Fibroblast of villous mesenchyme (primary cell): ENCODE measurements at places on chromosomes 5 and 9. TPM values are rescaled to one million over a fixed set of nuclear protein-coding genes. Genes with fewer than 3 reads are reported as not detected.
A peak's percentile ranks its signal among the peaks of the same experiment; 100 is the strongest.

DNA sequence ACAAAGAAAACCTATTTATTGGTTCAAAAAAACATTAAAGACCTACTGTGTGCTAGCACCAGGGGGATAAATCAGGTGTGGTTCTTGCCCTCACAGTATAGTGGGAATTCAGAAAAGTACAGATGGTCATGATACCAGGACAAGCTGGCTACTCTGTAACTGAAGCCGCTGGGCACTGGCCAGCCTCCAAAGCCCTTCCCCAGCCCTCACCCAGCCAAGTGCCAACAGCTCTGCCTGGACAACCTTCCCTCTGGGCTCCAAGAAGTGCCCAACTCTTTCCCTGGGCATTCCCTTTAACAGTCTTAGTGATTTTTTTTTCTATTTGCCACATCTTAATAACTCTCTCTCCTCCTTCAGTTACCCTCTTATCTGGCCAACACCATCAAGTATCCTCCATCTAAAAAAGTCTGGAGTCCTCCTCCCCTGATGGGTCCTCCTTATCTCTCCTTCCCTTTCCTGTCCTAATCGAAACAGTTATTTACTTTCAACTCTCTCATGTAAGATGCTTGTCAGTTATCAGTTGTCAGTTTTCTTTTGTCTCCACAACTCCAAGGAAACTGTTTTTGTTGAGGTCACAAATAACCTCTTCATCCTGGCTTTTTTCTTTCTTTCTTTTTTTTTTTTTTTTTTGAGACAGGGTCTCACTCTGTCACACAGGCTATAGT lies 13.3 kb upstream of the SEPTIN8 start:
- DNase-seq: no peak

DNA sequence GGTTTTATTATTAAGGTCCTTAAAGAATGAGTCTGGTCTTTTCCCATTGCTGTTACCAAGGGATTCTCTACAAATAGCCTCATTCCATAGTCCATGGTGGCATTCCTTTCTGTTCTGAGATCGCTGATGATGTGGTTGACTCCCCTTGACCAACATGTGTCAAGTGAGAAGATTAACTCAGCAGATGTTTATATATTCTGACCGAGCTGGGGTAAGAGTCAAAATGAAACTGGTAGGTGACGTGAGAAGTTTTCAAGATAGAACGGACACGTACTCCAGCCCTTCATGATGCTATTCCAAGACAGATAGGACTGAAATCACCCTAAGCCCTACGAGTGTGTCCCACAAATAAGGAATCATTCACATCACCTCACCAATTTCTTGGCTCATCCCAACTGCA lies 155.5 kb upstream of the WWC1 start:
- DNase-seq: no peak

DNA sequence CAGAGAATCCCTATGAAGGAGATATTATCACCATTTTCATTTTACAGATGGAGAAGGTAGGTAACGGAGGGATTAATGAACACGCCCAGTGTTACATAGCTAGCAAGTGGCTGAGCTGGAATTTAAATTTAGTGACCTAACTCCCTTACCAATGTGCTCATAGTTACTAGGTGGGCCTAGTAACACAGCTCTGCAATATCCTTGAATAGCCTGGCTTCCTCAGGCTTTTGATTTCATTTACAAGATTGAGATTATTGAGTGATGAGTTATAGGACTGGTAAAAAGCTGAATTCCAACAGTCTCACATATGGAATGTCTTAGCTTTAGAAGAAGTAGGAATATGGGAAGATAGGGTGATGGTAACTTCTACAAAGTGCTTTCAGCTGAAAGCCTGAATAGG lies 336.3 kb upstream of the KIF2A start:
- no peak for DNase-seq

DNA sequence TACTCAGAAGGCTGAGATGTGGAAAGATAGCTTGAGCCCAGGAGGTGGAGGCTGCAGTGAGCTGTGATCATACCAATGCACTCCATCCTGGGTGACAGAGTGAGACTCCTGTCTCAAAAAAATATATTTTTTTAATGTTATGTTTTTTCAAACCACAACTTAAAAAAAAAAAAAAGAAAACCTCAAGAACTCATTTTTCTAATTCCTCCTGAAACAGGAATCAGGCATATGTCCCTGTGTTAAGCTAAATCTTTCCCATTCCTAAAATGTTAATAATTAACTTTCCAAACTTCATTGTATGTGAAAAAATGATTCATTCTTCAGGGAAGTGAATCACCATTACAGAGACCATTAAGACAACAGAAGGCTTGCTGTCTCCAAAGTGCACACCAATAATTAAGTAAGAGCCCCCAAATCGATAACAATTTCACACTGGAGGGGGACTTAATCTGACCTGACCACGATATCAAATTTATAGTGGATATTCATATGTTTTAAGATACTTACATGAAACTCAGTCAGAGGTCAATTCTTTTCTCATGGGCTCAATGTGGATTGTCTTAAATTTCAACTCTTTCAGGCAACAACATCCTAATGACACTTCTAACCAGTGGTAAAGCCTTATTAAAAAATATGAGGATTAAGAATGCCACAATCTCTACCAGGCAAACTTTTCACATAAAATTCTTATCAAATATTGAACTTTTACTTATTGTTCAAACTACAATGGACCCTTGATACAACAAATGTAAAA lies 5.2 kb downstream of the CEMIP2 start:
- peak; percentile 39 for DNase-seq

- DNase-seq: no peak
Measured at GRCh38 chr5:175544108-175544511, 65.8 kb downstream of the SFXN1 start.

DNA sequence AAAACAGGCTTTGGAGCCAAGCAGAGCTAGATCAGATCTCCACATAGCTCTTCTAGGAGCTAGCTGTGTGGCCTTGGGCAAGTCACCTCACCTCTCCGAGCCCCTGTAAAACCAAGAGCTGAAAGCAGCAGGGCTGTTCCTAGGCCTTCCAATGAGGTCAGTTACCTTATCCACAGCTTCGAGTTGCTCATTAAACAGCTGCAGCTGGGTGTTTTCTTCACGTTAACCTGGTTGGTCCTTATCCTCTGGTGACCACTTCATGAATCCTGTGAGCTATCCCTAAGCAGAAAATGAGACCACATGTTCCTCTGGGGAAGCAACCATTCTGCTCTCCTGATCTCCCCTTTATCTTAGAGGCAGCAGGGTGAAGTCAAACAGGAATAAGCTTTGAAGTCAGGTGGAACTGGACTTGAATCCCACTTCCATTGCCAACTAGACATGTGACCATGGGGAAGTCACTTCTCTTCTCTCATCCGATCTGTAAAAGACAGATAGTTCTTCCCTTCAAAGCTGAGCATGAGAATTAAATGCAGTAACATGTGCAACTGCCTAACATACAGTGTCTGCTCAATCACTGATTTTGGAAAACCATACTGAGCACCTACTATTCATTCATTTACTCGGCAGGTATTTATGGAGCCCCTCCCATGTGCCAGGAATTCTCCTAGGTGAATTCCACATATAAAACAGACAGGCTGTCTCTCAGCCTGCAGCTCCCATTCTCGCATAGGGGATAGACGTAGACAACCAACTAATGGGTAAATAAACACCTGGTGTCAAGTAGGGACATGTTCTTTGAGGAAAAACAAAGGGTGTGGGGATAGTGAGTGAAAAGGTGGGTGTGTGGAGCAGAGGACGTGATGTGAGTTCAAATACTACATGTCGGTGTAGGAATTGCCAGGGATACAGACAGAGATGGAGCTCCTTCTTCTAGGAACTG lies 111.7 kb upstream of the BOD1 start:
- DNase-seq: no peak

GRCh38 chr5:41748631-41749030 lies 121.6 kb downstream of the OXCT1 start:
- no peak for DNase-seq

GRCh38 chr9:13443346-13444244 lies 164.1 kb upstream of the MPDZ start:
- no peak for DNase-seq

DNA sequence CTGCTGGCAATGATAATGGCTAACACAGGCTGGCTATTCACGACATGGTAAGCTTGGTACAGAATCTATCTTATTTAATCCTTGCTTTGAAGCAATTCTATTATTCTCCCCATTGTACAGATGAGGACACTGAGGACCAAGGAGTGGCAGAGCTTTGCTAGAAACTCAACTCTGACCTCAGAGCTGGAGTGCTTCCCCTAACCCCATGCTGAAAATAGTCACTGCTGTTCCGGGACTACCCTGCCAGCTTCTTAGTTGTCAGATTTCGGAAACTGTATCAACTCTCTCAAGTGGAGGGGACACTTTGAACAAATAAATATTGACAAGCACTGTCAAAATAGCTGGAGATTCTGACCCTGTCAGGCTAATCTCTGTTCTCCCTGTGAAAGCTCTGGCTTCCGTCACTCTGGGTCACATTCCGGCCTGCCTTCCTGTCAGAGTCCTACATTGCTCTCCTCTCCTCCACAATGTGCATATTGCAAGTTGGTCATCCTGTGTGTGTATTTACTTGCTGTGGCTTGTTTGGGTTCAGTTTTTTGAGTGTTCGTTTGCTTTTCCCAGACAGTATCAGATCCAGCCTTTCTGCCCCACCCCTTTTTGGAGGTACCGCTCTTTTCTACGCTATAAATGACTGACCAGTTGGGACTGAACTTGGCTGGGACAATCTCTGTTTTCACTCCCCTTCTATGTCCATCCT lies 134.3 kb upstream of the MAP1B start:
- no peak for DNase-seq

GRCh38 chr5:149079883-149080282 lies 17.0 kb upstream of the SH3TC2 start:
- DNase-seq: peak; percentile 66

- DNase-seq: no peak
Measured at GRCh38 chr5:131064669-131065371, 100.2 kb downstream of the HINT1 start.

DNA sequence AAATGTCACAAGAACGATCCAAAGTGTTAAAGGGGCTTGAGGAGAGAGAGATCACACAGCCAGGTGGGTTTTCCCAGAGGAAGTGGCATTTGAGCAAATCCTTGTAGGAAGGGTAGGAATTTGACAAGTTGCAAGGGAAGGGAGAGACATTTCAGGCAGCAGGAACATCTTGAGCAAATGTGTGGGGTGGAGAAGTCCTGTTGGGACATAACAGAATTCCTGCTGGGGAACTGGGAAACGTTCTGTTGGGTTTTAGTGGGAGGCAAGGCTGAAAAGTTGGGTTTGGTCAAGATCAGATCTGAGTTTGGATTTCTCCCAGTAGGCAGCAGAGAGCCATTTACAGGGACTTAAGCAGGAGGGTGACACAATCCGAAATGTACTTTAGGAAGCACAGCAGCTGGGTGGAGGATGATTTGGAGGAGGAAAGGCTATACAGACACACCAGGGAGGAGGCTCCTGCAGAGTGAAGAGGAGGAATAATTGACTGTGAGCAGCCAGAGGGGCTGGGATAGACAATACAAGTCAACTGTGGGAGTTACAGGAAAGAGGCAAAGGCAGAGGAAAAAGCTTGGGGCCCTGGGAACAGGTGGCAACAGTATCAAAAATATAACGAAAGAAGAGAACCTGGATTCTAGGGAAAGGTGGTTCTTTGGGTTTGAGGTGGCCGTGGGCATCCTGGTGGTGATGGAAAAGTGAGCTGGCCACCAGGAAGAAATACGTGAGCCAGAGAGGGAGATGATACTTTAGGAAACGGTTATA lies 3.1 kb upstream of the ZSWIM6 start:
- DNase-seq: peak; percentile 36

GRCh38 chr5:135032999-135033861 lies 798 bp downstream of the PITX1 start:
- DNase-seq: peak; percentile 56

DNA sequence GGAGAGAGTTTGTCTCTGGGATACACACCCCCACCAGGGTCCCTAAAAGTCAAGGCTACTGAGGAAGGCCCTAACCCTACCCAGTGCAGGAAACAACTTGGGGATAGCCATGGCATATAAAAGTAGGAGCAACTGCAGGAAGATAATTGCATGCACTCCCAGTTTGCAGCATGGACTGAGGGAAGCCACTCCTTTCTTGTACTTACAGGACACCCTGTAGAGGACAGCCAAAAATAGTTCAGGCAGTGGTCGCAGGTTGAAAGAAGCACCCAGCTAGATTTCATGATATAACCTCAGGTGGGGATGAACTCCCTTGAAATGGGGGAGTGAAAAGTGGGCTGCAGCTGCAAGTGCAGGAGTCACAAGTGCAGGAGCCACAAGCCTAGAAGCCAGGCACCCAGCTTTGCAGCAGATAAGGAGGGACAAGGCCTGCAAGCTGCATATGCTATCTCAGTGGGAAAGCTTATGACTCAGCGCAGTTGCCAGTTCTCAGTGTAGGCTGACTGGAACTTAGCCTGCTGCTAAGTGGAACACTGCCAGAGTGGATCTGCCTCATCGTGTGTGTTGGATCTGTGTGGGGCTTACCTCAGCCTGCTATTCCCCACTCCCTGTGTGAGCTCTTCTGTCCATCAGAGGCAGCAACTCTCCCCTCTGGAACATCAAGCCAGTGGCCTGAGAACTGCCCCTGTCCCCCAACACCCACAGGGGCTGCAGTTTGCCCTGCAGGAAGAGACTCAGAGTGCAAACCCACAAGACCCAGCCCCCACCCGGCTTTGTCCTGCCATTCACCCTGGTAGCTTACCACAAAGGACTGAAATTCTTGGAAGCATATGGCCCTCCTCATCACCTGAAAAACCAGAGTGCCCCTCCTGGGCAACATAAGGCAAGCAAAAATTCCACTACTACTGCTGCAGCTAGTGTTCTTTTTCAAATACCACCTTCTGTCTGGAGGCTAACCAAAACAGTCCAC lies 42.7 kb downstream of the CYLC2 start:
- DNase-seq: no peak

- DNase-seq: no peak
Measured at GRCh38 chr9:115884846-115885245, 268.7 kb upstream of the PAPPA start.

DNA sequence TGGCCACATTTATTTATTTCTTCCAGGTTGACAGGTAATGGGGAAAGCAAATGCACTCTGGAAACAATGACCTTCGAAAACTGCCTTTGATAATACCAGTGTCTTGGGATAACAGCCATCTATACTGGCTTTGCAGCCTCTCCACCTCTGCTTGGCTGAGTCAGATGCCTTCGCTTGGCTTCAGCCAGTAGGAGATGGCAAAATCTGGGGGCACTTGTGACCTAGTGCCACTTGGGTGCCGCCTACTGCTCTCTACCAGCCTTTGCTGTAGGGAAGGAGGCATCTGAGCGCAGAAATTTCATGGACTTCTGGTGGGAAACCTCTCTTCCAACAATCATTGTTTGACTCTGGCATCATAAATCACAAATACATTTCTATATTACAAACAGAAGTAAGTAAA lies 21.8 kb downstream of the FYB1 start:
- no peak for DNase-seq

DNA sequence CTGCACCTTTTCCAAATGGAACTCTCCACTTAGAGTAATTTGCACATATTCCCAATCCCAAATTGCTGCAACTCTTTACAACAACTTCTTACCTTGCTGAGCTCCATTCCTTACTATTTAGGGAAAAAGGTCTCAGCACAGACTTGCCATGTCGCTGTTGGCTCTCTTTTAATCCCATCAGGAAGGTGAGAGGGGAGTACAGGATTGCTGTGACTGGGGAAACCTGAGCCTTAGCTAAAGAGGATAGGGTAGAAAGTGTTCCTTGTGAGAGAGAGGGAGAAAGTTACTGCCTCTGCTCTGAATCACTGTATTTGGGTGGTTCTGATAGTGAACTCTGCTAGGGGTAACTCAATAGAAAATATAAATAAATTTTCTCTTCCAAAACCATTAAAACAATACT lies 43.7 kb upstream of the GABRA1 start:
- no peak for DNase-seq

NR5A1 gene
- not detected in 2 replicates for total RNA-seq

GALT gene
- 34.1 and 36.7 TPM in 2 replicates for total RNA-seq

TUSC1 gene
- 6.9 and 12.2 TPM in 2 replicates for total RNA-seq

ARID3C gene
- total RNA-seq: 0.32 TPM in 1 of 2 replicates, not detected in the other

FOXD4L6 gene
- under 0.01 TPM in 1 of 2 replicates, not detected in the other for total RNA-seq

URM1 gene
- 29.8 and 33.8 TPM in 2 replicates for total RNA-seq
